ENCODE measurements at places on chromosomes 11 and 22.
A peak's percentile ranks its signal among the peaks of the same experiment; 100 is the strongest.

- no peak for DNase-seq
These were observed 51.0 kb upstream of the CARS1 start for GRCh38 chr11:3108183-3108721.

DNA sequence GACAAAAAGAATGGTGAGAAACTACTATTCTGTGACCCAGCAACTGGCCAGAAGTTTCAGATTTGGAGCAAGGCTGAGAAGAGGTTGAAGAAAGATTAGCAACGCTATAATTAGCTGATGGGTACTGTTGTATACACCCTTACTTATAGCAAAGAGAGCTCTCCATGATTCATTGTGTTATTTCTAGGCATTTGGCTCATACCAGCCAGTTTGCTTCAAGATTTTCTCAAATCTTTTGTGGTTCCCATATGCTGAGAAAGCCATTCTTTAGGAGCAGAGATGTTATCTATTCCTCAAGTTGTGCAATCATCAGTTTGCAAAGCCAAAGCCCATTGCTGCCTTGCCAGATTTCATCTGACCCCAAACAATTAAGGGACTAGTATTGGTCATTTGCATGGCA, 179.4 kb downstream of the ETS1 start:
- peak; percentile 95 for DNase-seq

DNA sequence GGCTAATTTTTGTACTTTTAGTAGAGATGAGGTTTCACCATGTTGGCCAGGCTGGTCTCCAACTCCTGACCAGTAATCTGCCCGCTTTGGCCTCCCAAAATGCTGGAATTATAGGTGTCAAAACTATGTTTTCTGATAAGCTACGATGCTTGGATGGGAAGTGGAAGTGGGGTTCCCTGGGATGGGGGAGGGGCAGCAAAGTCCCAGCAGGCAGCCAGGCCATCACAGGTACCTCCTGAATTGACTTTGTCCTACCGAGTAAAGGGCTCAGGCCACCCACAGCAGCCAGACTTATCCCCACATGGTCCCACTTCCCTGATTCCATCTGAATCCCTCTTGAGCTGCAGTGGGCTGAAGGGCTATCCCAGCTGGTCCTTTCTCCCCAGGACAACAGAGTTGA, 6.9 kb downstream of the FTH1 start:
- DNase-seq, result no peak

GRCh38 chr11:121615501-121615900, 162.7 kb upstream of the SORL1-AS1 start:
- DNase-seq, result peak; percentile 68

GRCh38 chr22:44776605-44777363, 24.4 kb downstream of the ARHGAP8 start:
- no peak for DNase-seq

DNA sequence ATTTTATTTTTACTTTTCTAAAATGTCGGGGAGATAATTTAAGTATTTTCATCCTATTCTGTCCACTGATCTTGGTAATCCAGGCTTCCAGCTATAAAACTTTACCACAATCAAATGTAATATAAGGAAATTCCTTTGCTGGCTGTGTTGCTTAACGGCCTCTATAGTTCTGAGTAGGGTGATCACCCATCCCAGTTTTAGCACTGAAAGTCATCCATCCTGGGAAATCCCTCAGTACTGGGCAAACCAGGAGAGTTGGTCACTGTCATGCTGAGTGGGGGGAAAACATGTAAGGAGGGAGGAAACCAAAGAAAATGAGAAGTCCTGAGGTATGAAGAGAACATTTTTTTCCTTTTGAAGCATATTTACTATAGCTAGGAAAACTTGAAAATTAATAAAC, 12.8 kb upstream of the BACE1-AS start:
- DNase-seq, result peak; percentile 39
